Right kidney (tissue), 9 donors: ENCODE measurements at places on chromosomes 12 and 14.
A peak's percentile ranks its signal among the peaks of the same experiment; 100 is the strongest.

- DNase-seq, result no peak
These were observed 30.1 kb upstream of the PNMA1 start for GRCh38 chr14:73744175-73744867.

GRCh38 chr12:50825372-50825838 lies 17.3 kb upstream of the TMPRSS12 start:
- peak; percentile 11 for DNase-seq

DNA sequence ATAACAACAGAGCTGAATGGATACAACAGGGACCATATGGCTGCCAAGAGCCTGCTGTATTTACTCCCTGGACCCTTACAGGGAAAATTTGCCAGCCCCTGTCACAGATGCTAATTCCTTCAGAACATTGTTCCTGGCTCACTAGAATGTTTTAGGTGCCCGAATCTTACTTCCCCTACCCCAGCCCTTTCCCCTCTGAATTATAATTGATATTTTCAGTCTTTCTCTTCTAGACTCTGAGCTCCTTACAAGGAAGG lies 235.3 kb downstream of the KSR2 start:
- DNase-seq, result no peak

GRCh38 chr12:93425736-93426411 lies 15.9 kb downstream of the UBE2N start:
- no peak for DNase-seq

DNA sequence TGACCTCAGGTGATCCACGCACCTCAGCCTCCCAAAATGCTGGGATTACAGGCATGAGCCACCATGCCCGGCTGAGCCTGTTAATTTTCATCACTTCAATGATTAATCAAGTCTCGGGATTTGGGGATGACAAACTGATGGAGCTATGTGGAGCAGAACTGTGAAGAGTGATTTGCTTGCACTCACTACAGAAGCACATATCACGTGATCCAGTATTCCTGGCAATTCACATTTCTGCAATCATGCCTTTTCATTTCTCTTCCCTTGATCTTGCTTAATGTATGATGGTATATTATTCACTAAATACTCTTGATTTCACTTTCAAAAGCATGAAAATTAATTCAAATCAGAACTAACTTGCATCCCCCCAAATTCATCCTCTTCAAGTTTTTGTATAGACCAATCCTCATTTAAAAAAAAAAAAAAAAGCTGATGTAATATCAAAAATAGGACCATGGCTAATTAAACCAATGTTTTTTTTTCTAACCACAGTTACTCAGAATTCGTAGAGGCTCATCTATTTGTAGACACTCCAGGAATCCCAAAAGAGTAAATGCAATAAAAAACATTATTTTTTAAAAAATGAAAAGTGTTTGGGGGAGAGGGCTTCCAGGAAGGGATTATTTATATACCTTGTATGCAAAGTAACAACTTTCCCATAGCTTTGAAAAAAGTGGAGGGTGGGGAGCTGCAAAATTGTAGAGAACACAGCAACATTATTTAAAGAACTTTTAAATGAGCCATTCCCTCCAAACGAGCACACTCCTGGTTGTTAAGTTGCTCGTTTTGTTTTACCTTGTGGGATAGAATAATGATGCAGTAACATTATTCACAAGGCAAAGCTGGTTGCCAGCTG lies 7.0 kb upstream of the ATXN2 start:
- no peak for DNase-seq

DNA sequence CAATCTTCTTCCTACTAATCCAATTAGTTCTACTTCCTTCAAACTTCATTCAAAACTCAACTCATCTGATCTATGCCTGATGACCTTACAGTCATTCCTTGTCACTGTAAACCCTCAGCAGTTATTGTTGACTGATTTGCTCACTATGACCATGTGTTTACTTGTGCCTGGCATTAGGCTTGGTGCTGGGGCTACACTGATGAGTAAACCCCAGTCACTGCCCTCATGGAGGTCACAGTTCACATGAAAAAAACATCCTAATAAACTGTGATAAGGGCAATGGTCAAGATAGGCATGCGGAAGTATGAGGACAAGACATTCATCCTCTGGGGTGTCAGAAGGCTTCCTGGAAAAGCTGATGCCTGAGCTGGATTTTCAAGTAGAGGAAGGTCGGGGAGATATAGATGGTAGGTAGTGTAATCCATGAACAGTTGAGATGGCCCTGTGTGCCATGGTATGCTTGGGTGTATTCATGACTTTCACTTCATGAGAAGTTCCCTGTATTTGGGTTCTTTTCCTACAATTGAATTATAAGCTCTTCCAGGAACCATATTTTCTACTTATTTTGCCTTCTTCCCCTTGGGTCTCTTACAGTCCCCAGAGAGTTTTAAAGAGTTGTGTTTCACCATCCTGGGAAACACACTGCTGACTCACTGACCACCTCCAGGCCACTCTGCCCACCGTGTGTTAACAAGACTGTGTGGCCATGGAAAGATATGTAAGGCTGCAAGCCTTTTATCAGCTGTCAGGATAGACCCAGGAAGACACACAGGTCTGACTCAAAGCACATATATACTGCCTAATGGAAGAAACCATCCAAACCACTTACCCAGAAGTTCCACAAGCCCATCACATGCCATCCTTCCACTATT lies 38.7 kb upstream of the DUSP6 start:
- no peak for DNase-seq

DNA sequence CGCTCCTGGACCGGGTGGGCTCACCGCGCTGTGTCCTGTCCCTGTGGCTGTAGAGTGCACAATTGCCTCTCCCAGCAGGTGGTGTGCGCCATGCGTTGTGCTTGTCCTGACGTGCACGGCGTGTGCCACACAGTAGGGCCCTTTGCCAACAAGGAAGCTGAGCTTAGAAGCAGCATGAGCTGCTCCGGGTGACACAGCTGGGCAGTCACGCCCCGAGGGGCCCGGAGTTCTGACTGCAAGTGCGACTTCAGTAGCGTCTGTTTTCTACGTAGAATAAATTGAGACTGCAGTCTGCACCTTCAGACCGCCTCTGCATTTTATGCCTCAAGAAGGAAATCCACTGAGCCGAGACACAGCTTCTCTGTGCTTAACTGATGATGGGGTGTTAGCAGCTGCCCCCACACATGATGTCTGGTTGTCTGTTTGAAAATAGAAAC lies 81.6 kb downstream of the ADGRD1 start:
- DNase-seq, result no peak

- no peak for DNase-seq
These were observed 11.7 kb downstream of the TNFAIP2 start for GRCh38 chr14:103134919-103135318.

DNA sequence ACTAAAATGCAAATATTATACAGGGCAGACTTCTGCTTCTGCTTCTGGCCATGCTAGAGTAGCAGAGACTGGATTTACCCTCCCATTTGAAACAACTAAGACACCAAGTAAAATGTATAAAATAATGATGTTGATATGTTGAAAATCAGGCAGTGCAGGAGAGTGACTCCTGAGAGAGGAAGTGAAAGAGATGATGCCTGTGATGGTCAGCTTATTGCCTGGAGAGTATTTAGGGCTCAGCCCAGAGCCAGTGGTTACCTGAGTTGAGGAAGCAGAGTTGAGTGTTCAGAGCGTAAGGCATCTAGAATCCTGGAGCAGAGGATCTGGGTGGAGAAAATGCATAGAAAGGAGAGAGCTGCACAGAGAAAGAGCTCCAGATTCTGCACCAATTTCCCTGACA lies 131.8 kb upstream of the C14orf180 start:
- DNase-seq, result no peak

GRCh38 chr12:29238822-29239291 lies 89.8 kb downstream of the FAR2 start:
- no peak for DNase-seq

GRCh38 chr14:100864960-100865681 lies 38.4 kb downstream of the RTL1 start:
- DNase-seq, result no peak
